ENCODE measurements at places on chromosomes 2 and 18.

DNA sequence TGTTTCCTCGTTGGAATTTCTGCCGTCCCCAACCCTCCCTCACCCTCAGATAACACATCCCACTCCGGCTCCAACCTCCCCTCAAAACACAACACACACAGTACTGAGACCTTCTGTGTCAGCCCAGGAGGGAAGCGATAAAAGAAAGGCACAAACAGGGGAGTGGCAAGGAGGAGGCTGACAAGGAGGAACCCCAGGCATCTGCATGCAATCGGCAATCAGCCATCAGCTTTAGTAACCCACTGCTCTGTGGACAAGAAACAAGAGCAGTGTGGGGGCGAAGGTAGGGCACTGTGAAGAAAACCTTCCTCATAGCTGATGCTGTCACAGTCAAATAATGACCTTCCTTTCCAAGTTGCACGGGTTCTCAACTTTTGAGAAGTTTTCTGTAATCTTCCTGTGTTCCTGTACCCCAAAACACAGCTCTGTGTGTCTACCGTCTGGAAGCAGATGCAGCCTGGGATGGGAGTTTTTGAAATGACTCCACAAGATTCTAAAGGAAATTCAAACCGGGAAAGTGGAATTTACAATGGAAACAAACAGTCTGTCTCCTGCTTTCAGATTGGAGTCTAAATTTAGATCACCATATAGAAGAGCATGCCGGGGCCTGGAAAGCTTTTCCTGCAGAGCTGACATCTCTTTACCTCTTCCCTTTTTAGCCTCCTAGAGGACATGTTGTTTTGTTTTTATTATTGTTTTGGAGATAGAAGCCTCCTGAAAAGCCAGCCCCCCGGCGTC is 16.4 kb upstream of the LPIN2 start:
- no peak for DNase-seq

DNA sequence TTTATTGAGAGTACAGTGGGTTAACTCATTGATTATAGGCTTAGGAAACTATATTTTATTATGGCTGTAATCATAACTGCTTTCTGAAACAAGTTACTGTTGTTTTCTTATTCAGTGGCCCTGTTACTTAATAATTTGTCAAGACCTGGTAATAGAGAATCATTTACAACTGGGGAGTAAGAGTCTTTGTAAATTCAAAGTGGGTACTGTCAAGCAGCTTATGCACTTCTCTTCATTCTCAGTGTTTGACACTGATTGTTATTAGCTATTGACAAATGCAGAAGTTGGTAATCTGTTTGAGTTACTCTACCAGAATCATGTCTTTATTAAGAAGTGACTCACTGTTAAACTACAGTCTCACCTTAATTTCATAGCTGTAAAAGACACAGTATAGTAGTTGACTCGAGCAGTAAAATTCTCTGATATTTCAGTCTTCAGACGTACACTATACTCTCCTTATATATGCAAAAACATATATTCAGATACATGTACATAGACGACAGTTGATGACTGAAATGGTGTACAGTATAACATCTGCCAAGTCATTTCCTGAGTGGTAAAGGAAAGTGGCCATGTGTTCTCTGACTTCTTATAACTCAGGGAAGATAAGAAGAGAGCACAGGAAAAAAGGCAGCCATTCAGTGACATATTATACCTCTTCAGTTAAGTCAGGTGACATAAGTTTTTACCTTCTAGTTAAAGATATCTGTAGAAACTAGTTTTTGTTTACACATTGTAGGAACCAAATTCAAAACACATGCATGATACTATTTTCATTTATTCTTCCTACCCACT is 36.0 kb upstream of the TTC27 start:
- DNase-seq = no peak

GRCh38 chr18:76874642-76875389 is 52.5 kb downstream of the ZNF236 start:
- no peak for DNase-seq

DNA sequence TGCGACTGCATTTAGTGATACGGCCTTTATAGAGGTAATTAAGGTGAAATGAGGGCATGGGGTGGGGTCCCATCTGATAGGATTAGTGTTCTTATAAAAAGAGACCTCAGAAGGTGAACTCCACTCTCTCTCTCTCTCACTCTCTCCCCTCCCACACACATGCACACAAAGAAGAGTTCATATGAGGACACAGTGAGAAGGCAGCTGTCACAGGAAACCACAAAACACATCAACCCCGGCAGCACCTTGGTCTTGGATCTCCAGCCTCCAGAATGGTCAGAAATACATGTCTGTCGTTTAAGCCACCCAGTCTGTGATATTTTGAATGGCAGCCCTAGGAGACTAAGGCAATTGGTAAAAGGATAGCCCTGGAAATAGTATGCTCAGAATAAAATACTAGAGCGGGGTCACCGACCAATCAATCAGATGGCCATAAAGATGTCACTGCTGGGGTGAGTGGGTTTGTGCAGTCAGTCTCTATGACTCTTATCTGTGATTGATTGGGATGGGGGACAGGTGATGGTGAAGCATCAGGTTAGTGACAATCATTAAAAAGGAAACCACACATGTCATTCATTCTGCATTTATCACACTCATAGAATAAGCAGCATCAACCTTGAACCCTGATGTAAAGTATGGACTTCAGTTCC is 118.9 kb upstream of the POU3F3 start:
- DNase-seq = no peak

DNA sequence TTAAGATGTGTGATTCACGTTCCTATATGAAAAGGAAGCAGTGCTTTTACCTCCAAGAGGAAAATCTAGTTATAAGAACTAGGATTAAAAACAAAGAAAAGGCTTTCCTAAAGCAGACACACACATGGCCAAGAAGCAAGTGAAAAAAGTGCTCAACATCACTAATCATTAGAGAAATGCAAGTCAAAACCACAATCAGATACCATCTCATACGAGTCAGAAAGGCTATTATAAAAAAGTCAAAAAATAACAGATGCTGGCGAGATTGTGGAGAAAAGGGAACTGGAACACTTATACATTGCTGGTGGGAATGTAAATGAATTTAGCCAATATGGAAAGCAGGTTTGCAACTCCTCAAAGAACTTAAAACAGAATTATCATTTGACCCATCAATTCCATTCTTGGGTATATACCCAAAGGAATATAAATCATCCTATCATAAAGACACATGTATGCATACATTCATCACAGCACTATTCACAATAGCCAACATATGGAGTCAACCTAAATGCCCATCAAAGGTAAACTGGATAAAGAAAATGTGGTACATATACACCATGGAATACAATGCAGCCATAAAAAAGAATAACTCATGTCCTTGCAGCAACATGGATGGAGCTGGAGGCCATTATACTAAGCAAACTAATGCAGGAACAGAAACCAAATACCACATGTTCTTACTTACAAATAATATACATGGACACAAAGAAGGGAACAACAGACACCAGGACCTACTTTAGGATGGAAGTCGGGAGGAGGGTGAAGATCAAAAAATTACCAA is 285.3 kb downstream of the RAD51AP2 start:
- DNase-seq = no peak

DNA sequence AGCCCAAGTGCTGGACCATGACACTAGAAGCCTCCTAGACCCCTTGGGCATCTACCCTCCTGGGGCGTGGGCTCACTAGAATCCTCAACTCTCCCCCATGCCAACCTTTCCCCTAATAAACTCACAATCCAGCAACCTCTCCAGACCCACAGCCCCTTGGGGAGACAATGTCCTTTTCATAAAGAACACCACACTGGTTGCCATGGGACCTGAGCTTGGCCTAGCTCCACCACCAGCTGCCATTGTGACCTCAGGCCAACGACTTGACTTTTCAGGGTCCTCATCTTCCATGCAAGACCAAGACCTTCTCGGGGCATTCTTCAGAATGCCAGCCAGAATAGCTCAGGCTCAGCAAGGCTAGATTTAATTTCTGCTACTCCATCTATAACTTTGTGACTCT is 128.1 kb upstream of the NPAS2 start:
- DNase-seq = no peak

All from uterus (tissue), 4 donors.